ENCODE measurements at places on chromosomes 7 and 10.

GRCh38 chr10:103892181-103892580, 25.8 kb downstream of the STN1 start:
- no peak for DNase-seq

DNA sequence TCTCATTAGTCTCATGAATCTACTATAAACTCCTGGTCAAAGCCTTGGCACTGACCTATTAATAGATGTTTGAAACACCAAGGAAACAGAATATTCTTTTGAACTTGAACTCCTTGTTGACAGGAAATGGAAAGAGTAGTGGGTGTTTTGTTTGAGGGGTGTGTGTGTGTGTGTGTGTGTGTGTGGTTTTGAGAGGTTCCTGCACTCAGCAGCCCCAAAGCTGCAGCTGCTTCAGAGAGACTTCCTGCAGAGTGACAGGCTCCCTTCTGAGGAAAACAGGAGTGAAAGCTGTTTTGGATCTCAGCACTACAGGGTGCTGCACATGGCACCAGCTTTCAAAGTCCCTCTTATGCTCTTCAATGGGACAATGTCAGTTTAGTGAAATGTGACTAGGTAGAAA, 546.5 kb upstream of the STEAP1 start:
- no peak for DNase-seq

GRCh38 chr7:16359216-16359615, 62.1 kb downstream of the CRPPA start:
- no peak for DNase-seq

- no peak for DNase-seq
Observed at GRCh38 chr7:140144821-140145220, 32.0 kb downstream of the KDM7A start.

DNA sequence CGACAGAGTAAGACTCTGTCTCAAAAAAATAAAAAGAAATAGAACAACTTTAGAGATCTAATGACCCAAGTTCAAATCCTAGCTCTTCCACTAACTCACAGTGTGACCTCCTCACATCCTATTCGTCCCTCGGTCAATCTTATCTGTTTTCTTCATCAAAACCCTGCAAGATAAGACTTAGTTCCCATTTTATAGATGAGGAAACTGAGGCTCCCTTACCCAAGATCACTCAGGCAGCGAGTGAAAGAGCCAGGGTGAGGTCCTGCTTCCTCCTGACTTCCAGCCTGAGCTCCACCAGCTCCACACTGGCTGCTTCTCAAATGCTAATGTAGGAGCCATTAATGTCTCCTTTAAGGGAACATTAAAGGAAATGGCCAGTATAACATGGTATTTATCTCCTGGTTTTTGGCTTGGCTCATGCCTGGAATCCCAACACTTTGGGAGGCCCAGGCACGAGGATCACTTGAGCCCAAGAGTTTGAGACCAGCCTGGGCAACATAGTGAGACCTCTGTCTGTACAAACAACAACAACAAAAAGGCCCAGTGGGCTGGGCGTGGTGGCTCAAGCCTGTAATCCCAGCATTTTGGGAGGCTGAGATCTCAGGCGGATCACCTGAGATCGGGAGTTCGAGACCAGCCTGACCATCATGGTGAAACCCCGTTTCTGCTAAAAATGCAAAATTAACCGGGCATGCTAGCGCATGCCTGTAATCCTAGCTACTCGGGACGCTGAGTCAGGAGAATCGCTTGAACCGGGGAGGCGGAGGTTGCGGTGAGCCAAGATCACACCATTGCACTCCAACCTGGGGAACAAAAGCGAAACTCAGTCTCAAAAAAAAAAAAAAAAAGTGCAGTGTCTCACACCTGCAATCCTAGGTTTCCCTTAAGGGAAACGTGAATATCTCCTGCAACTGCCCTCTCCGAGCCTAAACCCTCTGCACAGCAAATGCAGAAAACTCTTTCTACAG, 3.4 kb upstream of the RHBDD2 start:
- DNase-seq = no peak

DNA sequence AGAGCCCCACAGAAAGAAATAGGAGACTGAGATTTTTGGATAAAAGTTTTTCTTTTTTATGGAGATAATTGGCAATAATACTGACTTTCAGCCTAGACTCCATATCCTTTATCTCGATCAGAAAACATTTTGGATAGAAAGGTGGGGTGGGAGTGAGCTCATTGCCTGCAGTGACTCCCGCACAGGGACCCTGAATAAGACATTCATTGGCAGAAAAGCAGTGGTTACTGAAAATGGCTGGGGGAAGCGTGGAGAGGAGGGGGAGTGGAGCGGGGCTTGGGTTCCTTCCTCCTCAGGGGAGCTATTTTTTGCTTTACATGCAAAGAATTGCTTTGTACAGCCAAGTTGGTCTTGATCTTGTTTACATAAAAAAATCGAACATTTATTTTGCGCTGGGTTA, 90.4 kb upstream of the BMPER start:
- no peak for DNase-seq

DNA sequence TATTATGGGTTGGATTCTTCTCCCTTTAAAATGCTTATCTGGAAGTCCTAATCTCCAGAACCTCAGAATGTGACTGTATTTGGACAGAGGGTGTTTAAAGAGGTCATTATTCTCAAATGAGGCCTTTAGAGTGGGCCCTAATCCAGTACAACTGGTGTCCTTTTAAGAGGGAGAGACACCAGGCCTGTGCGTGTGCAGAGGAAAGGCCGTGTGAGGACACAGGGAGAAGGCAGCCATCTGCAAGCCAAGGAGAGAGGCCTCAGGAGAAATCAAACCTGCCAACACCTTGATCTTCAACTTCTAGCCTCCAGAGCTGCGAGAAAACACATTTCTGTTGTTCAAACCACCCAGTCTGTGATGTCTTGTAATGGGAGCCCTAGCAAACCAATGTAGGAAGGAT, 235.4 kb upstream of the MYO3A start:
- no peak for DNase-seq

DNA sequence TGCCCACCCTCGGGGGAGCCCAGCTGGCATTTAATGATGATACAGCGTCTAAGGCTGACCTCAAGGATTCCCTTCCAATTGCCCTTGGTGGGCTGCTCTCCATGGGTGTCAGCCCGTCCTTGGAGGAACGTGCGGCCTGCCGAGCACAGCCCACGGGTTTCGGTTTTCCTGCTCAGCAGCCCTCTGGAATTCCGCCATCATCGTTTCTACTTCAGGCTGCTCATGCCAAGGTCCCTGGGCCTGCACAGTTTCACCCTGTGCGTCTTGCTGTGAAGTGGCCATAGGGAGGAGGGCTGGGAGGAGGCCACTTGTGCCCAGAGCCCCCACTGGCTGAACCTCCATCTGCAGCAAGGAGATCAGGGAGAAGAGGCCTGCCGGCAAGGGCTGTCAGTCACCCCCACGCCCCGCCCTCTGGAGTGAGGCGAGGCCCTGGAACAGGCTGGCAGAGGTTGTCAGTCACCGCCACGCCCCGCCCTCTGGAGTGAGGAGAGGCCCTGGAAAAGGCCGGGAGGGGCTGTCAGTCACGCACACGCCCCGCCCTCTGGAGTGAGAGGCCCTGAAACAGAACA, 82.8 kb downstream of the CHST15 start:
- no peak for DNase-seq

GRCh38 chr7:66182920-66183319, 22.2 kb upstream of the TPST1 start:
- no peak for DNase-seq

DNA sequence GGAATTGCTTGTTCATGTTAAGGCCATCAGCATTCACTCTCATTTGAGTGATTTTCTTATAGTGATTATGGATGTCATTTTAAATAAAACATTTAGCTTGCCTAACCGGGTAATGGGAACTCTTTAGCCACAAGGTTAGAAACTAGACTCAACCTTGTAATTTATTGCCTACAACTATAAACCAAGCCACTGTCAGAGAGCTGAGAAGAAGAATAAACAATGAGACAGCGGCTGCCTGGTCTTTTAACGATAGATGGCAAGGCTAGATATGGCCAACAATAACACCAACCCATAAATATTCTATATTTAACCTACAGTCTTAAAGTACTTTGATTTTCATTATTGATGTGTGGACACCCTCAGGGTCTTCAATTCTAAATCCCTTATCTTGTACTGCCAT, 27.8 kb upstream of the INHBA start:
- no peak for DNase-seq

- DNase-seq = no peak
Observed at GRCh38 chr7:77674878-77675277, 21.4 kb upstream of the RSBN1L start.

- no peak for DNase-seq
Observed at GRCh38 chr10:132417957-132418441, 21.0 kb downstream of the PWWP2B start.

DNA sequence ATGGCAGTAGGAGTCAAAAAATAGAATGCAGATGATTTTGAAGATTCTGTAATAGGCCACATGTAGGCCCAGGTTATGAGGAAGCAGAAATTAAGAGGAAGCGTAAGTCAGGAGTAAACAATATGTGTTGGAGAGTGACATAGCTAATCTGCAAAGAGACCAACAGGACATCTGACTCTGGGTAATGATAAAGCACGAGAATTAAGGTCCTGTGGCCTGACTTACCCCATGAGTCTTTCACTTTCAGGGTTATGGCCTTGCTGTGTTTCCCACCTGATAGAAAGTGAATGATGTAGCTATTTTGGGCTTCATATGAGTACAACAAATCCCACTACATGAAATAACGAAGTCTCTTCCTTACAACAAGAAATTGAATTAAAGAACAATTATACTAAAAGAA, 393.0 kb downstream of the MAGI2 start:
- DNase-seq = no peak

- no peak for DNase-seq
Observed at GRCh38 chr10:87623191-87623590, 36.5 kb upstream of the PAPSS2 start.

DNA sequence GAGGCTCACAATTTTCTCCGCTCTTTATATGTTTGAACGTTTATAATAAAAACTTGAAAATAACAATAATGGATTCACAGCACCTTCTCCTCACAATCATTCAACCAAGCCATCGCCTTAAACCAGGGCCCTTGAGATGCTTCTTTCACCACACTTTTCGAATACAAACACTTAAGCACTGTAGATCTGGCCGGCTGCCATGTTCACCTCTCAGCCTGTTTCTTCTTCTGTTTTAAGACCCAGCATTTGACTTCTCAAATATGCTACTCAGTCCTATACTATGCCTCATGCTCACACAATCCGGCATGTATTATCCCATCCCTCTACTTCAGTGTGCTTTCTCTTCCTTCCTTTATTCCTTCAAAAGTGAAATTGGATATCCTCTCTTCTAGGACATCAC, 280.6 kb downstream of the TFEC start:
- no peak for DNase-seq

DNA sequence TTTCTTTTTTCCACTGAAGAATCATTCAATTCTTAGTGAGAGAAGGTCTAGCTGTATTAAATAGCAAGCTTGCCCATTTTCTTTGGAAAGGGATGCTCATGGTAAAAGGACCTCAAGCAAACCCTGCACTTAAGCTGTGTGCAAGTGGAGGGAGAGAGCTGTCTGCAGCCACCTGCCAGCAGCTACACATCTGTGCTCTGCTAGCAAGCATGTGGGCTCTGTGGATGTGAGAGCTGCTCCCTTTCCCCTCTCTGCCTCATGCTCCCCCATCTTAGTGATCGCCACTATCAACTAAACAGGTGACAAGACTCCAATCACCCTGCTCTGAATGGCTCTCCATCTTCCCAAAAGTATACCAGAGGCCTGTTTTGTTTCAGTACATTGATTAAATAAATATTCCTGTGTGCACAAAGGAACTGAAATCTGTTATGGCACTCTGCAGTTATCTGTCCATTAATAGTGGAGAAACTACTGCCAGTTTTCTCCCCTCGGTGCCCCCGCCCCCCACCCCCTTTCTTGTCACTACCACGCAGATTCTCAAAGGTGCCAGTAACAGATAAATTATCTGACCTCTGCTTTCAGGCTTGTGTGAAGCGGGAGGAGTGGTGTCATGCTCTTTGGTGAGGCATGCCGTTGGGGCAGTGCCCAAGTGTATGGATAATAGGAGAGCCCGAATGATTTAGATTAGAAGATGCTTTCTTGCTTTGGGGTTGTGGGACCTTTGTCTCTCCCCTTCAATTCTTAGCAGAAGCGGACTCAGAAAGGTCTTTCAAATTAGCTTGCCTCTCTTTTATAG, 26.4 kb downstream of the AUTS2 start:
- DNase-seq = no peak

DNA sequence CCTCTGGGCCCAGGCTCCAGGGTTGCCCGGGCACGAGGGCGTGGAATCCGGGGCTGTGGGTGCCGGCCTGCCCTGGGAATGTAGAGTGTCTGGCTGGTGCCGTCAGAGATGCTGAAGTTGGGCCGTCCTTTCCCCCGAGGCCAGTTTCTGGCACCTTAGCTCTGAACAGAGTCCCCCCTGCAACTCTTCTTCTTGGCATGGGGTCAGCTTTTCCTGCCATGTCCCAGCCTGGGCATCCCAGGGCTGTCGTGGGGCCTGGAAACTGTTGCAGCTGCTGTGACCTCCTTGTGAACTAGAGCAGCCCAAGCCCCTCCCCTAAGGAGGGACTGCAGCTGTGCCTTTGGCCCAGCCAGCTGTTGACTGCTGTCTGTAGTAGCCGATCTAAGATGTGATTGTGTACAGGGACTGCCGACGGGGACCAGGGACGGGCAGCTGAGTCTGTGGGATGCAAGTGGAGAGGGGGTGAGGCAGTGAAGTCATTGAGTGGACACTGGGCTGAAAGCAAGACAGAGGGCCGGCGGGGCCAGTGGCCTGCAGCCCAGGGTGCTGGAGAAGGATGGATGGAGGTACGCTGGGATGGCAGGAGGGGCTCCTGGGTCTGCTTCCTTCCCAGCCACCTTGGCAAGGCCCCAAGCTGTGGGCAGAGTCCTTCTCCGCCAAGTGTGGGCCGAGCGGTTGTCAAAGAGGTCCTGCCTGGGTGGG, 35.8 kb downstream of the GBX1 start:
- no peak for DNase-seq

- DNase-seq = no peak
Observed at GRCh38 chr10:97003151-97003803, 171.2 kb downstream of the LCOR start.

GRCh38 chr10:30940256-30940655, 91.4 kb downstream of the ZNF438 start:
- DNase-seq = no peak

DNA sequence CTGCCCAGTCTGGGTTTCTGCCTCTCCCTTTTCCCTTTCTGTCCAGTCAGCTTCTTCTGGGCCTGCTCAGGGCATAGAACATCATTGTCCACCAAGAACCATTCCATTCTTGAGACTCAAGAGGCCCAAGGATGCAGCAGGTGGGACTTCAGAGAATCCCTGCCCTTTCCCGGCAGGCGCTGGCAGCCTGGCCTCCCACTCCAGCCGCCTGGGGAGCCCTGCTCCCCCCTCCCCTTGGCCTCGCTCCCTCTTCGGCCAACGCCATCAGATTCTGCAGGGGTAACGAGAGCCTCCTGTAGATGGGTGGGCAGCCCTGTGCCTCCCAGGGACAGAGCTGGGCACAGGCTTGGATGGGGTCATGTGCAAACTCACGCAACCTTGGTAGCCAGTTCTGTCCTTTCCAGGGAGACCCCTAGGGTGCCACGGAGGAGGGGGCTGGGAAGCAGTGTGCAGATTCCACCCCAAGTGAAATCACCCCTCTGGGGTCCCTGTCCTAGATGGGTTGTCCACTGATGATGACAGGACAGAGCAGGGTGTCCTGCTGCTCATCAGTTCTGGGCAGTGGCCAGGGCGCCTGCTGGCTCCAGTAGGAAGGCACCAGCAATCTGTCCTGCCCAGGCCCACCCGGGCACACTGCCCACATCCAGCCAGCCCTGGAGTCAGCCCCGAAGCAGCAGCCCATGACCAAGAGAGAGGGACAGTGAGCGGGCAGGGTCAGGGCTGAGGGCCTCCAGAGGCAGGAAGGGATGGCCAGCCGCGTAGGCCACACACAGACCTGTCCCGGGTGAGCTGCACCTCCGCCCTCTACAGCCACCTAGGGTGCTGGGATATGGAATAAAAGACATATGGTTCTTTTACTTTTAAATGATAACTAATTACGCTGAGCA, 47.7 kb downstream of the RASGEF1A start:
- no peak for DNase-seq
